ENCODE measurements at places on chromosomes 1 and 21.

DNA sequence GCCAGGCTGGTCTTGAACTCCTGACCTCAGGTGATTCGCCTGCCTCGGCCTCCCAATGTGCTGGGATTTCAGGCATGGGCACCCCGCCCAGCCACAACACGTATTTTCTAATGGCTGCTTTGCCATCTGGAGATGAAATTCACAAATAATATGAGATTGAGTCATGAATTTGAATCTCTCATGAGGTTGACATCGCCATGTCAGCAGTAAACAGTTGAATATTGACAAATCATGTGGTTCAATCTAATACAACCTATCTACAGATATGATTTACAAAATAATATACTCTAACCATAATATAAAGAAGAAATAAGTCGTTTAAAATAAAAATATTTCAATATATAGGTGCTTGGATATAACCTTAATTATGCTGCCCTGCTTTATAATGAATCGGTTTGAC is 42.1 kb downstream of the MYOM3 start:
- DNase-seq, result no peak

- no peak for DNase-seq
These were observed 404.1 kb downstream of the PTPRU start for GRCh38 chr1:29640428-29640785.

DNA sequence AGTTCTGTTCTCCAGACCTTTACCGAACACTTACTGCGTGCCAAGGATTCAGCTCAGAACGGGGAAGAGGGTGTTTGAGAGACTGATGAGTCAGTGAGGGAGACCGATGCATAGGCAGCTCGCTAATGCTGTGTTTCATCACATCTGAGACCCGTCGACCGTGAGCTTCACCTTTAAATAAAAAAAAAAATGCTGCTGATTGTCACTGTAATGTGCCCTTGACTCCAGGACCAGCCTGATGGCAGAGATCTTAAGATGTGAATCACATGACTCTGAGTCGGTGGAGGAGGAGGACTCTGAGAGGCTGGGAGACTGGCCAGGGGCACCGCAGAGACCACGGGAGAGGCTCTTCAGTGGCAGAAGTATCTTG is 28.8 kb downstream of the SPSB1 start:
- peak; percentile 61 for DNase-seq

- DNase-seq, result no peak
These were observed 130.6 kb downstream of the AKT3 start for GRCh38 chr1:243719476-243719875.

GRCh38 chr21:42939582-42940413 is 14.4 kb upstream of the ERVH48-1 start:
- peak; percentile 93 for DNase-seq

GRCh38 chr1:153938996-153939395 is 7.5 kb downstream of the DENND4B start:
- DNase-seq, result no peak
